ENCODE measurements at places on chromosomes 2 and 18. TPM values are rescaled to one million over a fixed set of nuclear protein-coding genes. Genes with fewer than 3 reads are reported as not detected.

The CDH2 gene
- total RNA-seq: 33.7 TPM

The PXDN gene
- total RNA-seq: 356 TPM

The TIGD1 gene
- 1.8 TPM for total RNA-seq

The GALR1 gene
- not detected for total RNA-seq

The CTLA4 gene
- total RNA-seq: not detected

The CTAGE1 gene
- total RNA-seq: not detected

The LYPD6B gene
- 2.0 TPM for total RNA-seq

The PLEKHH2 gene
- 5.3 TPM for total RNA-seq

The RABL2A gene
- 7.7 TPM for total RNA-seq

The MYO5B gene
- total RNA-seq: 0.18 TPM

Measured in smooth muscle cell of bladder (primary cell).